AG04450 (cell line): ENCODE measurements at places on chromosomes 7 and 10. TPM values are rescaled to one million over a fixed set of nuclear protein-coding genes. Genes with fewer than 3 reads are reported as not detected.

DNA sequence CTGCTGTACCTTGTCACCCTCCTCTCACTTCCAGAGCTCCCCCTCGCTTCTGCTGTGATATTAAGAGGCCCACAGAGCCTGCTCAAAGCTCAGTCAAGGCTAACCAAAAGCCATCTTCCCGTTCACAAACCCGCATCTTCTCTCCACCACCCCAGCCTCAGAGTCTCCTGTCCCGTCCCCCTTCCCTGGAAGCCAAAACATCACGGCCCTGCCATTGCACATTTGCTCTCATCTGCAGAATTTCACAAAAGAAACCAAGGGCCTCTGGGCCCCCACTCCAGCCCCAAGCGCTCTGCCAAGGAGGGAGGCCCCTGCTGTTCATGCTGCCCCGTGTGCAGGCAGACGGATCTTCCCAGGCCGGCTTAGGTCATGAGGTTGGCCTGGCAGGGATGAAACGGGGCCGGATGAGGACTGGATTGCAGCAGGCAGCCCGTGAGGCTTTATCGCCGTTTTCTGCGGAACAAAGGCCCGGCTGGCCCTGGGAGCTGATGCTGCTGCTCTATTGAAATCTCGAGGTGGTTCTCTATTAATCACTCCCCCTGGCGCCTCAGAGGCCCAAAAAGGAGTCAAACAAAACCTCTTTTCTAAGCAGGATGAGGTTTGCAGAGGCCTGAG, 31.6 kb upstream of the FOXK1 start:
- DNase-seq = no peak

DNA sequence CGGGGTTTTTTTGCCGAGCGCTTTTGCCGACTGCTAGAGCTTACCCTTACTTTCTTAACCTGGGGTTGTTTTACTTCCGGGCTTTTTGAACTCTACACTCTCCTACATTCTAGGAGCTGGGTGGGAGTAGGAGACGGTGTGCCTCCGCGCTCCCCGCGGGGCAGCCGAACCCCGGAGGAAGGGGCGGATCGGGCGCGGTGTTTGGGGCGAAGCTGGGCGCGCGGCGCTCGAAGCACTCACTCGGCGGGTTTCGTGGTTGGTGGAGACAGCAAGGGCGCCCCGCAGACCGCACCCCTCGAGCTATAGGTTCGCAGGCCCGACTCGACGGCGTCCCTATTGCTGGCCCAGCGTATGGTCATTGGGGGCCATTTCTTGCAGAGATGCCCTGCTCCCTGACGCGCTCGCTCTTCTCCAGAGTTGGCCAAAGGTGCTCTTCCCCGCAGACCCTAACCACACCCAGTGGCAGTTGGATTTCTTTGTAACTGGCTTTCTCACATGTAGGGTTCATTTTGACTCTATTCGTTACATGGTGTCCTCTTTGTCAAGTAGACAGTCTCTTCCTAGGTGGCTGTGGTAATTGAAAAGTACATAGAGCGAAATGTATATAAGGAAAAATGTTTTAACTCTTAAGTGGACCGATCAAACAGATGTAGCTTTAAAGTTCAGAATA, 364 bp downstream of the ZNF518A start:
- peak; percentile 59 for DNase-seq

GRCh38 chr7:154584352-154585252, 418.3 kb downstream of the PAXIP1 start:
- no peak for DNase-seq

DNA sequence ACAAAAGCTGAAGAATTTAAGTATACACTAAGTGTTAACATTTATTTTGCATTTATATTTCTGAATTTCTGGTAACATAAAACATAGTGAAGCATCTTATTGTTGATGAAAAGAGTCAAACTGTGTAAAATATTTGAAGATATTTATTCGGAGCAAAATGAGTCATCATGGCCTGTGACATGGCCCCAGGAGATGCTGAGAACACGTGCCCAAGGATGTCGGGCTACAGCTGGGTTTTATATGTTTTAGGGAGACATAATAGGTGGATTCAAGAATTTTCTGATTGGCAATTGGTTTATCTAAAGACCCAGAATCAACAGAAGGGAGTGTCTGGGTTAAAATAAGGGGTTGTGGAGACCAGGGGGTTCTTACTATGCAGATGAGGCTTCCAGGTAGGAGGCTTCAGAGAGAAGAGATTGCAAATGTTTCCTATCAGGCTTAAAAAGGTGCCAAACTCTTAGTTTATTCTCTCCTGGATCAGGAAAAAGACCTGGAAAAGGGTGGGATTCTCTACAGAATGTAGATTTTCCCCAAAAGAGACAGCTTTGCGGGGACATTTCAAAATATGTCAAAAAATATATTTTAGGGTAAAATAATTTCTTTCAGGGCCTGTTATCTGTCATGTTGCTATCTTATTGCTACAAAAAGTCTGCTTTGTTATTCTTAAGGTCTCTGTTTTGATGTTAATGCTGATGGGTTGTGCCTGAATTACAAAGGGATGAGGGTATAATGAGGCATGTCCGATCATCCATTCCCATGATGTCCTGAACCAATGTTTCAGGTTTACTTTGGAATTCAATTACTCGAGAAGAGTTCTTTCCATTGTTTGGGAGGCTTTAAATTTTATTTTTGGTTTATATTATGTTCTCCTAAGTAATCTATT, 74.5 kb downstream of the VWDE start:
- no peak for DNase-seq

GRCh38 chr10:128861018-128861901, 605.8 kb upstream of the MGMT start:
- DNase-seq = no peak

The PROSER2 gene
- 0.37 and 0.53 TPM in 2 replicates for polyA plus RNA-seq

DNA sequence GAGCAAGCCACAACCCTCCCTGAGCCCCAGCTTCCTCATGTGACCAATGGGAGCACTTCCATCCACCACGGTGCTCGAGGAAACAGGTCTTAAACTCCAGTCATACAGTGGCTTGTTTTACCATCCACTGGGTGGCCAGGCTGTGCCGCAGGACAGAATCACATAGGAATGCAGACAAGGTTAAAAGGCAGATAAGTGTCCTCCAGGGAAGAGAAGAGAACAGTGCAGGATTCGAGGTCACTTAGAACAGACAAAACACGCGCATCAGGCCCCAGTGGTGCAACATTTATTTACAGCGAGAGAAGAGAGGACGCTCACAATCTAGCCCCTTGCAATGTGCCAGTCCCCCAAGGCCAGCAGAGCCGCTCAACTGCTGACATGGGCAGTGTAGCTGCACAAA, 92.8 kb downstream of the TMEM130 start:
- DNase-seq = no peak

- DNase-seq = peak; percentile 70
These were observed 14.1 kb downstream of the CRYGN start for GRCh38 chr7:151425670-151426440.

DNA sequence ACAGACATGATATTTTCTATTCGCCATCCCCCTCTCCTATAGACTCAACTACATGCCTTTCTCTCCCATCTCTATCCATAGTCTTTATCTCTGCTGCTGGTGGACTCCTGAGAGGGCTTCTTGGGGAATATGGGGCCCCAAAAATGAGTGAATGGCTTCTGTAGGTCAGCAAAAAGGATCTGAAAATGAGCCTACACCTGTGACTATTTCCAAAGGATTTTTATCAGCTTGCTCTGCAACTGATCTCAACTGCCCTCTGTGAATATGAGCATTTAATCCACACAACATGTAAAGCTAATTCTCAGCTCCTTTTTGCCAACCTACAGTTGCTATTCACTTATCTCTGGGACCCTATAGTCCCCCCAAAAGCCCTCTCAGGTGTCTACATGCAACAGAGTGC, 36.2 kb downstream of the PRSS2 start:
- DNase-seq = no peak

The CALHM1 gene
- not detected in 2 replicates for polyA plus RNA-seq

The GOLGA7B gene
- polyA plus RNA-seq = not detected in 2 replicates

The WIPF3 gene
- not detected in 2 replicates for polyA plus RNA-seq

GRCh38 chr10:113278664-113279063, 274.2 kb upstream of the HABP2 start:
- no peak for DNase-seq

- DNase-seq = peak; percentile 60
These were observed 10.9 kb upstream of the MAP3K8 start for GRCh38 chr10:30422981-30423654.

The KCND2 gene
- polyA plus RNA-seq = 0.12 and 0.27 TPM in 2 replicates

The ANKRD1 gene
- 0.50 and 0.53 TPM in 2 replicates for polyA plus RNA-seq
